ENCODE measurements at places on chromosomes 2 and 18. TPM values are rescaled to one million over a fixed set of nuclear protein-coding genes. Genes with fewer than 3 reads are reported as not detected.

- no peak overlapping the region for H3K4me3 ChIP-seq
- H3K27ac ChIP-seq, result no peak overlapping the region
- no peaks in the 10 kb centered on the region for H3K4me1 ChIP-seq
- no peaks in the 10 kb centered on the region for H3K36me3 ChIP-seq
Observed at GRCh38 chr2:29596584-29596983, 324.8 kb downstream of the ALK start.

GRCh38 chr2:73832930-73833329, 4.2 kb downstream of the STAMBP start:
- H3K4me1 ChIP-seq, result peaks cover 14% of the 10 kb centered on the region
- no peak for DNase-seq
- H3K27me3 ChIP-seq, result no peaks in the 10 kb centered on the region
- H3K4me3 ChIP-seq, result no peak overlapping the region
- H3K27ac ChIP-seq, result no peak overlapping the region
- peaks cover 7% of the 10 kb centered on the region for H3K36me3 ChIP-seq

DNA sequence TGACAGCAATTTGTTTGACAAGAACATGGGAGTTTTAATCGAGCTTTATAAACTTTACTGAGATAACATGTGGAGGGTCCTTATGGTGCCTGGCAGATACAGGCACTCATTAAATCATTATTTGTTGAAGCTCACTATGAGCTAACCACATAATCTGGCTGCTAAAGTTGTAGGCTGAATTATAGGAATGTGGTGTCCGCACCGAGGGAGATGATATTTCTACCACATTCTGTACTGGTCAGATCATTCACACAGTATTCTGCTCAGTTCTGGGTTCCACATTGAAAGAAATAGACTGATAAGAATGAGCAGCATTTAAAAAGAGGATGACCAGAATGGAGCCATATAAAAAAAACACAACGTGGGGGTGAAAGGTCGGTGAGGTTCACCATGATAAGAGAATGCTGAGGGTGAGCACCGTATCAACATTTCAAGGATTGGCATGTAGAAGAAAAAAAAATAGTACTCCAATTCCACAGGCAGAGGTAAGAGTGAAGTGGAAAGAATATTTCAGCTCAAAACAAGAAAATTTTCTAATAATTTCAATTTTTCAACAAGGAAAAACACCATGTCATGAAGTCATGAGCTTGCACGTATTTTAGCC, 54.4 kb downstream of the TMEFF2 start:
- H3K4me1 ChIP-seq, result no peaks in the 10 kb centered on the region
- H3K27ac ChIP-seq, result no peak overlapping the region
- no peak for DNase-seq
- H3K4me3 ChIP-seq, result no peak overlapping the region
- H3K27me3 ChIP-seq, result no peaks in the 10 kb centered on the region
- no peaks in the 10 kb centered on the region for H3K36me3 ChIP-seq

DNA sequence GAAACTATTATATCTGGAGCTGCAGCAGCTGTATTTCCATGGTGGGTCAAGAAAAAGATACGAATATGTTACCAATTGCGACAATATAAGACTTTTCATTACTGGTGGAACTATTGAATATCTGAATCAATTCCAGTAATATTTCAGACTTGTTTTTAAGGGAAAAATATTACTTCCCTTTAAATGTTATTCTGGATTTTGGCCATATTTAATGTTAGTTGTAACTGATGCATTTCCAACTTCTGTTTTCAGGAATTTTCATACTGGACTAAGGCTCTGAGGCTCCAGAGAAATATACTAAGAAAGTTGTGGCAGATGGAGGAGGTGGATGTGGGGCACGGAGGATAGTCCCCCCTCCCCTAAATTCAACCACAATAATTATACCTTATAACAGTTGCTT, 555.2 kb upstream of the SETBP1 start:
- H3K4me3 ChIP-seq, result no peak overlapping the region
- H3K27me3 ChIP-seq, result no peaks in the 10 kb centered on the region

- H3K4me1 ChIP-seq, result no peaks in the 10 kb centered on the region
- no peaks in the 10 kb centered on the region for H3K36me3 ChIP-seq
- no peak for DNase-seq
- no peak overlapping the region for H3K27ac ChIP-seq
- H3K27me3 ChIP-seq, result no peaks in the 10 kb centered on the region
Observed at GRCh38 chr2:44107974-44108373, 60.7 kb upstream of the PPM1B start.

GRCh38 chr2:240590681-240591111, 4.2 kb downstream of the CAPN10 start:
- no peaks in the 10 kb centered on the region for H3K27me3 ChIP-seq
- H3K27ac ChIP-seq, result no peak overlapping the region
- peaks cover under 1% of the 10 kb centered on the region for H3K36me3 ChIP-seq
- no peak overlapping the region for H3K4me3 ChIP-seq
- no peak for DNase-seq

GRCh38 chr18:57113799-57114420, 33.0 kb upstream of the BOD1L2 start:
- H3K36me3 ChIP-seq, result no peaks in the 10 kb centered on the region
- no peak overlapping the region for H3K27ac ChIP-seq
- H3K27me3 ChIP-seq, result no peaks in the 10 kb centered on the region
- DNase-seq, result no peak
- H3K4me3 ChIP-seq, result no peak overlapping the region

DNA sequence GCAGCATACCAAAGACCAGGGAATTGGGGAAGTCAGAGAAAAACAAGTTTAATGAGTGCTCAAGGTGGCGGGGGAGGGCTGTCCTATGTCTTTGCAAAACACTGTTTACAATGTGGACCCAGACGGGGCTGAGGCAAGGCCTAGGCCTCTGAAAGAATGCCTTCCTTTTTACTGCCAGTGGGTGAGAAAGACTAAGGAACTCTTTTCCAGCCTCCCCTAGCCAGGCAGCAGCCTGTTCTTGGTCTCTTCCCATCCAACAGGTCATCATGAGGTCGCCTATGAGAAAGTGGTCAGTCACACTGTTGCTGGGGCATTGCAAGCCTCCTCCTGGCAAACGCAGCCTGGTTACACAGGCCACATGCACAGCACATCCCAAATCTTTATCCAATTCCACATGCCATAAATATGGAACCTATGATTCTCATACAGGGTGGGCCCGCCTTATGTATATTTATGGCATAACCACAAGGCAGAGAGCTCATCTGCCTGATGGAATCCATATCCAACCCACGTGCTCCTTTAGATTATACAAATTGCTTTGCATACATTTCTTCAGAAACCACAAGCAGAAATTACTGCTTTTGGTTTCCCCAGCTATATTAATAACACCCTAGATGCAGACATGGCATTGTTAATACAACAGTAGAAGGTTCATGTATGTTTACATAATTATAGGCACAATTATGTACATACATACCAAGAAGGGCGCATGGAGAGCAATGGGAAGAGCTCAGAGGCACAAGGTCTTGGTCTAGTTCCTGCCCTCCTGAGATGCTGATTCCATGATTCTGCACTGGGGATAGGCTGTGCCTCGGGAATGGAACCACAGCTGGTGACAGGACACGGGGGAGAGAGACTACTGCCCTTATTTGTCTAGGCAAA, 48.6 kb downstream of the NRP2 start:
- H3K4me1 ChIP-seq, result no peaks in the 10 kb centered on the region
- DNase-seq, result no peak

GRCh38 chr2:62284471-62284870, 88.6 kb downstream of the B3GNT2 start:
- H3K36me3 ChIP-seq, result no peaks in the 10 kb centered on the region
- no peak overlapping the region for H3K27ac ChIP-seq
- H3K4me1 ChIP-seq, result no peaks in the 10 kb centered on the region
- no peak overlapping the region for H3K4me3 ChIP-seq

GRCh38 chr2:54658564-54659071, 64.8 kb upstream of the EML6 start:
- H3K4me3 ChIP-seq, result no peak overlapping the region
- H3K27ac ChIP-seq, result no peak overlapping the region
- H3K4me1 ChIP-seq, result no peaks in the 10 kb centered on the region
- DNase-seq, result no peak

MLPH gene
- 60.2 TPM for total RNA-seq

Measured in Panc1 (cell line).